ENCODE measurements at places on chromosomes 1 and 21. TPM values are rescaled to one million over a fixed set of nuclear protein-coding genes. Genes with fewer than 3 reads are reported as not detected.

GREM2 gene
- 9.9 TPM for total RNA-seq

ANGPTL3 gene
- not detected for total RNA-seq

- peak; percentile 87 for DNase-seq
Observed at GRCh38 chr1:109274533-109275476, 8.1 kb downstream of the PSRC1 start.

- DNase-seq, result no peak
Observed at GRCh38 chr1:168509875-168510791, 33.7 kb downstream of the XCL2 start.

DNA sequence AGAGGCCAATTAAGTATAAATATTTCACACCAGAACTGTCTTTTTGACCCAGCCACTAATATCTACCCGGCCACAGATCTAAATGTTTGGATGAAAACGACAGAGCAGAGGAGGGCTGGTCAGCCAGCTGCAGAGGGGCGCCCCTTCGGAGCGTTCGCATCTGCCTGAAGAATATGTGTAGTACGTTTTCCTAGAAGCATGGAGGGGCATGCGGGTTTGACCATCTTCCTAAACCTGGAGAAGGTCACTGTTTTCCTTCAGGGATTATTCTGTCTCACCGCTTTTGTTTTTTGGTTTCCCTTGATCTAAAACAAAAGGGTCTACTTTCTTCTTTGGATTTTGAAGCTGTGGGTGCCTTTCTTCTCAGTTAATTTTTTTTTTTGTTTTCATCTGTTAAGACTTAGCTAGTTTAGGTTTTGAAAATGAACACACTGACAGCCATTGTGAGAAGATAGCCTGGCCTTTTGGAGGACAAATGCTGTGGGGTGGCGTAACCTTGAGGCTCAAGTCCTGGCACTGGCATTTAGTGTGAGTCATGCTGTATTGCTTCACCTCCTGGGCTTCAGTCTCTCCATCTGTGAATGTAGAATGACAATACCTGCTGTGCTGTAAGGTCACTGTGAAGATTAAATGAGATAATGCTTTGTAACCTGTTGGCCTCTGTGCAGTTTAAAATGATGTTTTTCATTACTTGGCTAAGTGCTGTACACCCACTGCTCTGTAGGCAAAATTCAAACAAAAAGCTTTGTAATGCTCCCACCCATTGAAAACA, 74.1 kb upstream of the IRF2BP2 start:
- DNase-seq, result peak; percentile 91

All from sigmoid colon (tissue), 7 donors.